Activated T-cell treated with anti-CD3 and anti-CD28 coated beads, Interleukin-2, amount 50 U/mL, for 1 hour (primary cell): ENCODE measurements at places on chromosomes 5 and 9.

- no peak for DNase-seq
Observed at GRCh38 chr5:138716456-138716924, 36.7 kb upstream of the CTNNA1 start.

GRCh38 chr5:11814373-11814772 is 89.9 kb downstream of the CTNND2 start:
- DNase-seq, result no peak

GRCh38 chr9:138068601-138069035 is 191.0 kb downstream of the CACNA1B start:
- DNase-seq, result no peak

- DNase-seq, result peak; percentile 24
Observed at GRCh38 chr5:52776116-52776515, 11.6 kb upstream of the ITGA1 start.

GRCh38 chr9:128254855-128255759 is 20.7 kb downstream of the GOLGA2 start:
- peak; percentile 62 for DNase-seq

GRCh38 chr9:37417857-37418618 is 4.5 kb upstream of the GRHPR start:
- DNase-seq, result no peak

- no peak for DNase-seq
Observed at GRCh38 chr9:34994900-34995669, 5.5 kb downstream of the DNAJB5 start.

DNA sequence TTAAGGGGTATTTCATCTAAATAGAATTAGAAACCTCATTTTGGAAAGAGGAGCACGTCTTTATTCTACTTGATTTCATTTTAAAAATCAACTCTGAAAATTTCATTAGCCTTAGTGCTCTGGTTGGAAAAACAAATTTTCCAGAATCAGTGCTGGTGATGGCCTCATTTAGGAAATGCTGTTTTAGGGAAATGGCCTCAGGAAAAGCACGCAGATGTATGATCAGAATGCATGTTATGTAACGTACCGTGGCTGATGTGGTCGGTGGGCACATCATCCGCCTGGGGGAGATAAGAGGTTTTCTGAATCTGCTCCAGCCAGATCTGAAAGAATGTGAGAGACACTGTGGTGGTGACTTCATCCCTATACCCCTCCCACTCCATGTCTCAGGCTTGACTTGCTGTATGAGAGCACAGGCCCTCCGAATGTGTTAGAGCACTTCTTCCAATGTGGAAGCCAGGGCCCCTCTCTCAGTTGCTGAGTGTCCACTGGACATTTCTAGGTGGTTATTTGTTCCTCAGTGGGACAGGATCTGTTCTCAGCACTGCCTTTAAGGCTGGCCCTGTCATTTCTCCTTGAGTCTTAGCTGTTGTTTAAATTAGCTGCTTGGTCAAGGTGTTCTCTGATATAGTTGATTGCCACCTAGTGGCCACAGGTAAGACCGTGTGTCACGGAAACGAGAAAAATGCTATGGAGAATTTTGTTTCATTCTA is 96.5 kb downstream of the ARHGAP26 start:
- DNase-seq, result peak; percentile 36

- no peak for DNase-seq
Observed at GRCh38 chr5:90014420-90014819, 395.1 kb downstream of the CETN3 start.

- DNase-seq, result no peak
Observed at GRCh38 chr9:12973710-12974109, 198.9 kb downstream of the LURAP1L start.

DNA sequence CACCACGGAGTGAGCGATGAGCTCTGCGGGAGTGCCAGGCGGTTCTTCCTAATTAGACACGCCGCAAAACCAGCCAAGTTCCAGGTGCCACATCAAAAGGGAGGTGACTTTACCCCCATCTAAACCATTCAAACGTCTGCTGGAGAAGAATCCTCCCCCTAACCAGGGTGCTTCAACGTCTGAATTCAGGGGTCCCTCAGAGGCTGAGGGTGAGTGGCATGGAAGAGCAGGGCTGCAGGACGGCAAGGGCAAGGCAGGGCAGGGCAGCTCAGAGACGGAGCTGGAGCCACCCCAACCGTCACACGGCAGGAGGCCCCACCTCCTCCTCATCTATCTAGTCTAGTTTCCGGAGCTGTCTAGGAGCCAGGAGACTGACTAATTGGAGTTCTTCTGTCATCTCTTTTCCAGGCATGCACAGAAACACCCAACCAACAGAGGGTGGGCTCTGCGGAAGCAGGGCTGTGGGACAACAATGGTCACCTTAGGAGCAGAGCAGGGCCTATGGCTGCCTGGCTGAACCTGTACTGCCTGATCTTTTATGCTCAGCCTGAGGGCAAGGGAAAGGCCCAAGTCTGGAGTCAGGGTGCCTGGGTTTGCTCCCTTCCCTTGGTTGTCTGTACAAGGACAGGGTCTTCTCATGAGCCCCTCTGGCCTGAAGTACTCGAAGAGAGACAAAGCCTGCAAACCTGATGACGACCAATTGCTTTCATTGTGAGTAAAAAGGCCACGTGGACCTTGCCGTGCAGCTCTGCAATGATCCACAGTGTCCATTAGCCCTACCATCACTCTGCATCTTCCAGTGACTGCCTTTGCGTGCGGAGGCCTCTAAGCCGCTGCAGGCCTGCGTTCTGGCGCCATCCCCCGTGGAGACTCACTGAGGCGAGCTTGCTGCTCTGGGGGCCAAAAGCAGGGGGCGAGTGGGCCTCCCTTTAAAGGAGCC is 81.0 kb upstream of the SLC25A51 start:
- no peak for DNase-seq

DNA sequence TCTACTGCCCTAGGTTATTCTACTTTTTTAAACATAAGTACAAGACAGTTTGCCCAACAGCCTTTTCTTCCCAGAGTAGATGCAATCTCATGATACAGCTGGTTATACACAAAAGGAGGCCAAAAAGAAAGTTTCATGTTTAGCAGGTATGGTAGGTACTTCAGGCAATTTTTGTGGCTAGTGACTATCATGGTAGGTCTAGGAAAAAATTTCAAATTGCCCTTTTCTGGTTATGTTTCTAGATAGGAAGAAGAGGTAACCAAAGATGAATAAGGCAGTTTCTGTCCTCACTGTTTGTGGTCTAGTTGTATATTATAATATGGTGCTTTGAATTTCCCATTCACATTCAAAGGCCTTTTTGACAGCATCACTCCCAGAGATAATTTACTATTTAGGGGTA is 19.7 kb downstream of the MEGF9 start:
- no peak for DNase-seq

DNA sequence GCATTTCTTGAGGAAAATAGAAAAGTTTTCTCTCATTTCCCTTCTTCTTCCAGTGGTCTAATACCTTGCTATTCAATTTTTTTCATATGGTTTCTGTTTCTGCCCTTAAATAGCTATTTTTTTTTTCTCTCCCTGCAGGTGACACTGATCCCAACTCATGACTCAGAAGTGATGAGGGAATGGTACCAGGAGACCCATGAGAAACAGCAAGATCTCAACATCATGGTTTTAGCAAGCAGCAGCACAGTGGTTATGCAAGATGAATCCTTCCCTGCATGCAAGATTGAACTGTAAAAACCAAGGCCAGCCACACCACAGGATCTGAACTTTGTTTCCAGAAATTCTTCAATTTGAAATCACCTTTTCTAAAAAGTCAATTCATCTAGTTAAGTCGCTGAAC is 97.7 kb downstream of the MAP1B start:
- no peak for DNase-seq

GRCh38 chr9:121921444-121921843 is 171.7 kb downstream of the TTLL11 start:
- no peak for DNase-seq

DNA sequence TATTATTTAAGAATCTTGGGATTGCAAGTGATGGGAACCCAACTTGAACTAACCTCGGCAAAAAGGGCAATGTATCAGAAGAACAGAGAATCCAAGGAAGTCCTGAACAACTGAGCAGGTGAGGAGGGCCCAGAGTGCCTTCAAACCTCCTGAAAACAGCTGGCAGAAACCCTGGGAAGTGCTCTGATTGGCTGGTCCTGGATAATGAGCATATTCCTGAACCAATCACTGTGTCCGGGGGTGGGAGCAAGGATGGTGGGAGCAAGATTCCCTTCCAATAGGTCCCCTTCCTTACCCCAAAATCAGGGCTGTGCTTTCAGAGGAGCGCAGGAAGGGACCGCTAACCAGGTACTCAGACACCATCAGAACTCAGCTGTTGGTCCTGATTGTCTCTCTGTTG is 31.9 kb upstream of the TBC1D2 start:
- no peak for DNase-seq

- DNase-seq, result no peak
Observed at GRCh38 chr9:131700765-131701435, 39.0 kb downstream of the RAPGEF1 start.

- no peak for DNase-seq
Observed at GRCh38 chr5:173638126-173639040, 21.9 kb upstream of the BOD1 start.

GRCh38 chr5:149433524-149434131 is 54.5 kb upstream of the IL17B start:
- DNase-seq, result no peak

DNA sequence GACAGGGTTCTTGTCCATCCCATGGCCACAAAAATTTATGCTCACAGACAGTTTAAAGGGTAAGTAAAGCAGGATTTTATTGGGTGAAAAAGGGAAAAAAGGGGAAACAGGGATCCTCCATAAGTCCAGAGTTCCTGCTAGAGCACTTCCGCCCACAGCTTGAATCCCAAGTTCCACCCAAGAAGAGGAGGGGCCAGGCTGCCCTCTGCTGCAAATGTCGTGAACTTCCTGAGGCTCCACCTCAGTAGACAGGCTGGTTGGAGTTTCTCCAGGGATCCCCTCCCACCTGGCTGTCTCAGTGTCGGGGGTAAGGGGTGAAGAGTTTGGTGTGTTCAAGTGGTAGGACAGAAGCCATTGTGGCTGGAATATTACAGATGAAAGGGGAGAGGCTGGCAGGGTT is 275.0 kb upstream of the SGCD start:
- DNase-seq, result no peak

GRCh38 chr5:115930630-115931337 is 31.5 kb upstream of the LVRN start:
- DNase-seq, result no peak

GRCh38 chr5:95858023-95858461 is 35.5 kb upstream of the GLRX start:
- DNase-seq, result no peak

DNA sequence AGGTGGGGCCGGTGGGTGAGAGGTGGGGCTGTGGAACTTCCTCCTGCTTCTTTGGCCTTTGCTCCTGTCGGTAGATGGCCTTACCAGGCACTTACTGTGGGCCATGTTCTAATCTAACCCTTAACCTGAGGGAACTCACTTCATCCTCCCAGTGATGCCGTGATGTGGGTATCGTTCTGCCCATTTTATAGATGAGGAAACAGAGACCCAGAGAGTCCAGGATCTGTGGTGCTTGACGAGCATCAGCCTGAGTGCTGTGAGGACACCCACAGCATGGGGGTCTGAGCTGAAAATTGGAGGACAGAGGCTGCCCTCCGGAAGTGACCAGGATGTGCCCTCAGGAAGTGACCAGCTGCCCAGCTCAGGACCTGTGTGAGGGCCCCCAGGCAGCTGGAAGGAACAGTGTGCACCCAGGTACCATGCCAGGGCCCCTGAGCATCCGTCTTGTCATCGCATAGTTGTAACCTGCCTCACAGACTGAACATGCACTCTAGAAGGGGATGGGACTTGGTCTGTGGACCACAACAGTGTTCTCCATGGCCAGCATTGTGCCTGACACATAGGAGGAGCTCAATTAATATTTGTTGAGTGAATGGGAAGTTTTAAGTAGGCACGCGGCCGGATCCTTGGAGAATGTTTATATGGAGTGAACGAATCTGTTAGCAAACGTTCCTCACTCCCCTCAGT is 8.5 kb downstream of the NEK6 start:
- no peak for DNase-seq

GRCh38 chr5:150700246-150700593 is 642 bp downstream of the RBM22 start:
- DNase-seq, result no peak

DNA sequence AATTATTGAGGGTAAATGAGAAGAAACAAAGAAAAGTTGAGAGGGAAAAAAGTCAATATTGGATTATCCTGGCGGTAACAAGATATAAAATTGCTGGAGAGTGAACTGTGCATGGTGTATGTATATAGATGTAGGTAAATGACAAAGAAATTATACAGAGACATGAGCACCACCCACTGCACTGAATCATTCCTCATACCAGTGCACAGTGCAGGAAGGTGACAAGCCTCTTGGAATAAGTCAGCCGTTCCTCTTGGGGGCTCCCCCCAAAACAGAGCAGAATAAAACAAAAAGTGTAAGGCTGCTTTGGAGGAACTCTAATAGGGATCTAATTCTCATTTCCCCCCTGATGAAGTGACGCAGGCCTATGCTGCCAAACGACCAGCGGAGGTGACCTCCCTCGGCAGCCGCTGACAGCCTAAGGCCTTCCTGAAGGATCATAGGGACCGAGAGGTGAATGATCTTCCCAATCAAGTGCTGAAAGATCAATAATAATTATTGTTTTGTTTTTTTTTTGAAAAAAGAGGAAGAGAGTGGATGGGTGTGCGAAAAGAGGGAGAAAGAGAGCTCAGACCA is 245.0 kb downstream of the PSAT1 start:
- no peak for DNase-seq

- DNase-seq, result no peak
Observed at GRCh38 chr9:76557674-76558225, 98.8 kb downstream of the GCNT1 start.

GRCh38 chr9:98220911-98221310 is 28.5 kb upstream of the CORO2A start:
- no peak for DNase-seq

- no peak for DNase-seq
Observed at GRCh38 chr5:15516486-15516885, 16.5 kb downstream of the FBXL7 start.

- no peak for DNase-seq
Observed at GRCh38 chr9:96006296-96006879, 130.9 kb downstream of the ERCC6L2 start.

DNA sequence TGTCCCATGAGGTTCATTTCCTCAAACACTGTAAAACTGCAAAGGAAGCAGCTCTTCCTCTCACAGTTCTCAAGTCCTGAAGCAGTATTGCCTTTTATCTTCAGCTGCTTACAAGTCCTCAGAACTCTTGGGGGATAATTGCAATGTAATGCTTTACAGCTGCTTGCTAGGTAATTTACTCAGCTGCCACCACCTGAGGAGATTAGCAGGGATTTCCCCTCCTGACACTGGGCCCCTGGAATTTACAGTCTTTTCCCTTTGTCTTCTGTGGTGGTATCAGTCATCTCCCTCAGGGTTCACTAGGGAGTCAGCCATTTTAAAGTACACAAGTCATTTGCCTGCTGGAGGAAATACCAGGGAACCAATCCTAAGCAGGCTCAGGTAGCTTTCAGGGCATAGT is 754.3 kb upstream of the GRAMD2B start:
- no peak for DNase-seq

GRCh38 chr9:124780060-124780756 is 3.3 kb downstream of the OLFML2A start:
- no peak for DNase-seq

DNA sequence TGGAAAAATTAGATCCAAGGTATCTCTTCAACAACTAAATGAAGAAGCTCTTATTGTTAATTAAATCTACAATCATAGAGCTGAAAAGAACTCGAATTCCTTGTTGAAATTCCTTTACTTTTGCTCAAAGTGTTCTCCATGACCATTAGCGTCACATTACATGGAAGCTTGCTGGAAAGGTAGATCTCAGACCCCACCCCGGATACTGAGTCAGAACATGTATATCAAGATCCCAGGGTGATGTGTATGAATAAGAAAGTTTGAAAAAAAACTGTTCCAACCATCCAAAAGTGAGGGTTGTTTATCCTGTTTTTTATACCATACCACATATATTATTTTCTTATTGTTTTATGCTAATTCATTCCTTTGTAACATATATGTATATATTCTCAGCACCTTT is 237.1 kb upstream of the PUM3 start:
- DNase-seq, result no peak
